ENCODE measurements at places on chromosomes 5 and 9.

DNA sequence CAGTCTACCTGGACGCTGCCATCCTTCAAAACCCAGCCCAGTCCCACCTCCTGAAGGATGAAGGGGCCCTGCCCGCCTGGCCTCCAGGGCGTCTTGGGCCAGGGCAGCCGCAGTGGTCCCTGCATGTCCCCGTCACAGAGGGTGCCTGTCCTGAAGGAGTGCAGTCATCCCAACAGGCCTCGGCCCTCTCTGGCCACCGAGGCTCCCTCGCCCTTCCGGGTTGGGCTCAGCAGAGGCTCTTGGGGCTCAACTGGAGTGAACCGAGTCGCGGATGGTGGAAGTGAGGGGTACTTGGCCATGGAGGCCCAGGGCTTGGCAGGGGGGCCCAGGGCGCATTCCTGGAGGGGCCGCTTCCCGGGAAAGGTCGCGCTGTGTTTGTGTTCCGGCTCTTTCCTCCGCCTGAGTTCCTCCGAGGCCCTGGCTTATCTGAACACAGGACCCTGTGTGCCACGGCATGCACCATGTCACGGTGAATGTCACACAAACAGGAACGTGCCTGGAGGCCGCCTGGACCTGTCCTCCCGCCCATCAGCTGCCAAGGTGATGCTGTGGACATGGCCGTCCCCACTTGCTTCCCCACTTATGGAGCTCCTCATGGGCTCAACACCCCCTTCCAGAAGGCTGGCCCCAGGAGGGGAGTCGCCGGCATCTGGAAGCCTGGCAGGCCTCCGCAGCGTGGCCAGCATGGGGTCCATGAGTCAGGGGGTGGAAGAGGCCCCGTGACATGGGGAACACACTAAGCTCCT lies 25.7 kb upstream of the OBP2B start:
- no peak for DNase-seq

- DNase-seq = no peak
Measured at GRCh38 chr5:56069652-56070226, 75.0 kb upstream of the IL6ST start.

DNA sequence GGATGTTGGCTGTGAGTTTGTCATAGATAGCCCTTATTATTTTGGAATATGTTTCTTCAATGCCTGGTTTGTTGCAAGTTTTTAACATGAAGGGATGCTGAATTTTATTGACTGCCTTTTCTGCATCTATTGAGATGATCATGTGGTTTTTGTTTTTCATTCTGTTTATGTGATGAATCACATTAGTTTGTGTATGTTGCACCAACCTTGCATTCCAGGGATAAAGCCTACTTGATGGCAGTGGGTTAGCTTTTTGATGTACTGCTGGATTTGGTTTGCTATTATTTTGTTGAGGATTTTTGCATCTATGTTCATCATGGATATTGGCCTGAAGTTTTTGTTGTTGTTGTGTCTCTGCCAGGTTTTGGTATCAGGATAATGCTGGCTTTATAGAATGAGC lies 225.6 kb downstream of the PCSK1 start:
- DNase-seq = no peak

GRCh38 chr5:120358949-120359348 lies 105.2 kb upstream of the PRR16 start:
- DNase-seq = no peak

DNA sequence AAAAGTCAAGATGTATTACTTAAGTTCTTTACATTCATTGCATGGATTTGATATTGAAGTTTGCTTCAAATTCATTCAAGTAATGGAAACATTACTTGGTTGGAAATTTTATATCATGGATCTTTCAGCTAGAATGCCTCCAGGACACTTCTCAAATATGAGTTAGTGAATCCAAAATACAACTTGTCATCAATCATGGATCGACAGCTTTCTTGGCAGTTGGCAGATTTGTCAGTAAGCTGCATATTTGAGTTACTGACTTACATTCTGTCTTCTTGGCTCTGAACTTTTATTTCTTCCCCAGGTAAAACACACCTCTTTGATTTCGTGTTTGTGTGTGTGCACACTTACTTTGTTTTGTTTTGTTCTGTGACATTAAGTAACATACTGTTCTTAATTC lies 1171.1 kb downstream of the TAF11L14 start:
- no peak for DNase-seq
